Activated T-cell treated with anti-CD3 and anti-CD28 coated beads, Interleukin-2, amount 50 U/mL, for 48 hours (primary cell): ENCODE measurements at places on chromosomes 5 and 9.

DNA sequence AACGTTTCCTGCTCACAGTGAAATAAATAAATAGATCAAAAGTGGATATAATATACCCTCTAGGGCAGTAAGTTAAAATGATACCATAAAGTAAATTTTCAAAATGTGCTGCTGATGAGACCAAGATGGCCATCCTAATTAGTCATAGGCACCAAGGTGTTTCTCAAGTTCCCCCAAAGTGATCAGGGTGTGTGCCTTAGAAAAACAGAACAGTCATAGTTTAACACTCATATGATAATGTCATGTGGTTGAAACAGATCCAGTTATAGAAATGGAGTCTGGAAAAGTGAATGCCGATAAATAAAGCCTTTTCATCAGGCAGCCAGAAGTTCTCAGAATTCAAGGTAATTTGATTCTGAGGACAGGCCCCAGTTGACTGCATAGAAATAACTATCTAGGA is 161.5 kb upstream of the CDKN2B start:
- DNase-seq: no peak

DNA sequence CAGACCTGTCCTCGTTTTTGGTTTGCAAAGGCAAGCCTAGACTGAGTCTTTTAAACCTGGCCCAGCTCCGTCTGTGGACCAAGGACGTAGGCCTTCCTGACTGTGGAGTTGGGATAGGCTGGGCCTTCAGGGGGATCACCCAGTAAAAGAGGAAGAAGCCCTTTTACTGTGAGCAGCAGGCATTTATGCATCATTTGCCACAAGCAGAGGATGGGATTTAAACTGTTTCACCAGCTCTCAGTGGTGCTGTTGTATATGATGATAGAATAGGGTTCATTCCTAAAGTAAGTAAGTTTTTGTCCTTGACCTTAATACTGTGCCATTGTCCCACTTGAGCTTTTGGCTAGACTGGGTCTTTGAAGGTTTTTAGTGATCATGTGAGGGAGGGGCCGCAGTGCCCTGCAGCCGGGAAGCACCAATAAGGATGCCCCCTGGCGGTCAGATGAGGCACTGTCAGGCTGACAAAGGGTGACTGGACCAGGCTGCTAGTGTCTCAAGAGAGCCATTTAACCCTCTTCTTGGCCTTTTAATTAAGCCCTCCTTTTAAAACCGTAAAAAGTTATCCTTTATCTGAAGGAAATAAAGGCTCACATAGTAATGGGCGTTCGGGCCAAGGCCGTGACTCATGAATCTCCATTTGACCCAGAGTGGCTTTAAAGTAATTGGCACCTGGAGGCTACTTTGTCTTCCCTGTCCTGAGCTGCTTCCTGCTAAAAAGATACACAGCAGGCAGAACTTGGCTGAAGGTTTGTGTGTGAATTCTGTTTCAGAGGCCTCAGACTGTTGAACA is 74.0 kb downstream of the UBAP1 start:
- DNase-seq: peak; percentile 80

DNA sequence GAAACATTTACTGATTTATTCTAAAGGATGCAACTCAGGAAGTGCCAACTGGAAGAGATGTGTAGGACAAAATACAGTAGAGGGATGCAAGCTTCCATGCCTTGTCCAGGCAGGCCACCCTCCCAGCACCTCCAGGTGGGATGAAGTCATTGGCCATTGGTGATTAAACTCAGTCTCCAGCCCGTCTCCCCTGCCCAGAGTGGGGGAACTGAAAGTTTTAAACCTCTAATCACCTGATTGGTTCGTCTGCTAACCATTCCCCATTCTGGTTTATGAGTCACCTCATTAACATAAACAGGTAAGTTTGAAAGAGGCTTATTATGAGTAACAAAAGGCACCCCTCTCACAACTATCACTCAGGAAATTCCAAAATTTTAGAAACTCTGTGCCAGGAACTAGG is 8.1 kb downstream of the TNFAIP8 start:
- DNase-seq: no peak

DNA sequence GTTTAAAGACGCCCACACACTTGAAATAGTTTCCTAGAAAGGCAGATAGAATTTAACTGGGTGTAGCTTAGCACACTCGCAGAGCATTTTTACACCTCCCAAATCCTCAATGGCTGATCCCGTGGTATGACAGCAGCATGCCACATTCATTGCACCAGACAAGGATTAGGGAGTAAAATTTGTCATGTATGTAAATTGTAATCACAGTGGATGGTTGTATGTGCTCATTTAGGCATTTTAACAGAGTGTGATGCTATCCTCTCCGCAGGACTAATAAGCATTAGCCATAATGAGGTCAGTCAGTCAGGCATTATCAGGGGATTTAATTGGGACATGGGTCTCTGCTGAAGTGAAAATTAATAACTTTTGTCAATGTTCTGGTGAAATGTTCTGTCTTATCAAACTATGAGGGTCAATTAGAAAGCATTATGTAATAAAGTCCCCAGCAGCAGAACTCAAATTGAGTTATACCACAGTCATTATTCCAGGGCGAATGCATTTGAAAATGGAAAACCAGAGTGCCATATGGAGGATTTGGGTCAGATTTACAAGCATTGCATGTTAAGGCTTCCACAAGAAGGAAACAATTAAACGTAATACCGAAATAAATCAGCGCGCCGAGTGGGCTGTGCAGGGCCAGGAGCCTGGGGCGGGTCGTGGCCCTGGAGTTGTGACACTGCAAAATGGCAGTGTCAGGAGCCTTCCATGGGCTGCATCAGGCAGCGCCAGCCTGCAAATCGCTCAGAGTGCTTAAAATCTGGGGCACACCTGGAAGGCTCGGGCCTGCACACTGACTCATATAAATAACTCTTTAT is 602.2 kb downstream of the BNC2 start:
- no peak for DNase-seq

DNA sequence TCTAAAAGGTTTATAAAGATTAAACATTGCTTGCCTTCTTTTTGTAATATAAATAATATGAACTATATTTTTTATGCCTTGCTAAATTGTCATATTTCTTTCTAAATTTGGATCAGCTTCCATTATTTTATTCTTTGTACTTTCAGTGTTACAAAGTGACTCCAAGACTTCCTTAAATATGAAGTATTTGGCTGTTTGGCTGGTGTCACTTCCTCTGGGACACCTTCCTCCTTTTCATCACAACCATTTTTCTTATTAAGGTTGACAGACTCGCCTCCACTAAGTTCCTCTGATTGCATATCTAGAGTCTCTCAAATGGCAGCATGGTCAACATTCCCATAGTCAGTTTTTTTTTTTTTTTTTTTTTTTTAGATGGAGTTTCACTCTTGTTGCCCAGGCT is 73.8 kb upstream of the SLC1A1 start:
- DNase-seq: no peak

DNA sequence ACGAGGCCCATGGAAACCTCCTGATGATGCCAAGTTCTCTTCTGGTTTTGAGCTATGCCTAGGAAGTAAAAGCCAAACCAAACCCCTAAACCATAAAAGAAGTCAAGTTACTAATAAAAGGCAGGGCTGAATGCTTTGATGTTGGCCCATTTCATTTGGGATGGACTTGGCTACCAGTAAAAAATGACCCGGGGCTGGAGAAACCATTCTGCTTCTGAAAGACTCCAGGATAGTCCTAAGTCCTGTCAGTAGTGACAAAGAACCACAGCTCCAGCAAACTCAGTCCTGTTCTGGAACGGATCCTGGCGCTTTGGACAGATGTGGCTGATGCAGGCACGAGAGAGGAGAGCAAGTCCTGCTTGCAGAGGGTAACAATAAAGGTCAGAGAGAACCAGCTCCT is 68.6 kb downstream of the SH3PXD2B start:
- no peak for DNase-seq

GRCh38 chr5:97071101-97071500 is 71.3 kb downstream of the LIX1 start:
- no peak for DNase-seq

DNA sequence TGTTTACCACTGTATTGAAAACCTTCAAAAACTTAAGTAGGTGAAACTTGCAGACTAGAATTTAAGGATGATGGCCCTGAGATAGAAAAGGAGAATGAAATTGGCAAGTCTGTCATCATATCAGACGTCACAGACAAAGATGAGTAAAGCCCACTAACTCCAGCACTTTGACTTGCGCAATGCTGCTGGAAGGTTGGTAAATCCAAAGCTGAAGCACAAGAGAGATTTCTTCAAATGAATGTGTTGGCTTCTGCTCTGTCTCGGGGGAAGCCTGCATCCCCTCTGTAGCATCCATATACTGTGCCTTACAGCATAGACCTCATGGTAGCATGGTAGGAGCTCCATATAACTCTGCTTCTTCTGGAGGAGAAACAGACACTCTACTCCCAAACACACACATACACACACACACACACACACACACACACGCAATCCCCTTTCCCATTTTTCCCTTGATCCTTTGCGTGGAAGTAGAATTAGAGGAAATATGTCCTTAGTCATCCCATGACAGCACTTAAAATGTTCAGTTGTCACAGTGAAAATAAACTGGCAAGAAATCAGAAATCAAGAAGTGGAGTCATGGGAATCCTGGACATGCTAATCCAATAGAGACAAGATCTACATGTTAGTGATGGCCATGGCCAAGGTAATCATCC is 241.5 kb downstream of the NR3C1 start:
- no peak for DNase-seq

DNA sequence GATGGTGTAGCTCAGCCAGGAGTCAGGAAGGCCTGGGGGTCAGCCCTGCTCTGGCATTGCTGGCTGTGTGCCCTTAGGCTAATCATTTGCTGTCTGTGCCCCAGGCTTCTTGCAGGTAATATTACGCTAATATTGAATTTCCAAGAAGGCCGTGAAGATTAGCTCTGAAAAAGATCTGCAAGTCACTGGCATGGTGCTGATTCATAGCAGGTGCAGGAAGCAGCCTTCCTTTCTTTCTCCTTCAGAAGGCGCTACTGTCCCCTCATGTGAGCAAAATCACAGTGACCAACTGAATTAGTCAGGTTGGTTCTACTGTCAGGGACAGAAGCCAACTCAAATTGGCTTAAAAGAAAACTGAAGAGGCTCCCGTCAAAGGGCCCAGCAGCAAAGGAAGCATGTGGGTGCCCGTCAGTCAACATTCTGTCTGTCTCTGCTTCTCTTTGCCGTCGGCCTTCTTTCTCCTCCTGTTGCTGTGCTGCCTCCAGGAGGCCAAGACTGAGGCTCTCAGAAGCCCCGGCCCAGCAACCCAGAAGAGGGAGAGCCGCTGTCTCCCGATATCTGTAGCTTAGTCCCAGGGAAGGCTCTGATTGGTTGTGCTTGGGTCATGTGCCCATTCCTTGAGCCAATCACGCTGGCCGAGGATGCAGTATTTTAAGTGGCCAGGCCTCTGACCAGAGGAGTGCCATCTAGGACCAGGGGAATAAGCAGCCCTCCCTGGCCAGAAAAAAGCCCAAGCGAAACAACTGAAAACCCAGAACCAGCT is 67.8 kb upstream of the NEURL1B start:
- no peak for DNase-seq

- no peak for DNase-seq
These were observed 62.8 kb downstream of the RAPGEF1 start for GRCh38 chr9:131677049-131677443.

DNA sequence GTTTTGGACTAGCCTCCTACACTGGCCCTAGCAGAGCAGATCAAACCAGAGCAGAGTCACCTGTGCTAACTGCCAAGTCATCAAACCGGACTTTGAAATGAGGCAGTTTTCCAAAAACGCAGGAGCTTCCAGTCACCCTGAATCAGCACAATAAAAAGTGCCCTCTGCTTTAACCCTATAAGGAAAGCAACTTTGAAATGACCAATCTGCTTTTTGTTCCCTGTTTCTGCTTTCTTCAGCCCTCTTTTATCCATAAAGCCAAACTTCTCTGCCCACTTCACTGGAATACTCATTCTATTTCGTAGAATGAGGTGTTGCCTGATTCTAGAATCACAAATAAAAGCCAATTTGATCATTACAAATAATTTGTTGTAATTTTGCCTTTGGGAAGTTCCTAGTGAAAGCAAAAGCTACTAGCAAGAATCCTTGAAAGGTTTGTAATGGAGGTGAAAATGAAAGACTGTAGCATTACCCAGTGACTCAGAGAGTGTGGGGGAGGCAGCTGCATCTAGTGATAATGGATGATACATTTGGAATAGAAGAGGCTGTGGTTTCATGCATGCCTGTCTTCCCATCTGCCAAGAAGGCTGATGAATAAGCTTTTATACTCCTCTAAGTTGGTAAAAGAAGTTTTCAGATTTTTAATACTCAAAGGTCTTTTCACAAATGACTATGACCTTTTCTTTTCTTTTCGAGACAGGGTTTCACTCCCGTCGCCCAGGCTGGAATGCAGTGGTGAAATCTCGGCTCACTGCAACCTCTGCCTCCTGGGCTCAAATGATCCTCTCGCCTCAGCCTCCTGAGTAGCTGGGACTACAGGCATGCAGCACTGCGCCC is 14.9 kb downstream of the SPAAR start:
- no peak for DNase-seq

GRCh38 chr5:17304282-17304681 is 86.9 kb downstream of the BASP1 start:
- DNase-seq: no peak

- DNase-seq: no peak
These were observed 8.3 kb upstream of the CXXC5 start for GRCh38 chr5:139639619-139640380.

- DNase-seq: no peak
These were observed 2.8 kb upstream of the NKX2-5 start for GRCh38 chr5:173237875-173238220.

DNA sequence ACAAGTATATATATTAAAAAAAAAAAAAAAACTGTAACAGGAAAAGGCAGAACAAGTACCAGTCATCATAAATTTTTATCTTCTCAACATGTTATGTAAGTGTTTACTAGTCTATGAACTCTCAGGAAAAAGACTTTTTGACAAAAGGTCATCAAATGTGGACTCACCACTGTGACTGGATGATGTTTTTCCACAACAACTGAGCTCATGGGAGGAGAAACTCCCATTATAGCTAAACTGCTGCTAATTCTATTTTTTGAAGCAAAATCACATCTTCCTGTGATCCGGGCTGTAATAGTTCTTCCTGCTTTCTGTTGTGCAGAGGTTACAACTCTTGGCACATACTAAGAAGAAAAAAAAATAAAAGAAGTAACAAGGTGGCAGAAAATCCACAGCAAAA is 39.6 kb downstream of the POC5 start:
- DNase-seq: no peak

- no peak for DNase-seq
These were observed 43.1 kb downstream of the RALGPS1 start for GRCh38 chr9:126957687-126958053.

DNA sequence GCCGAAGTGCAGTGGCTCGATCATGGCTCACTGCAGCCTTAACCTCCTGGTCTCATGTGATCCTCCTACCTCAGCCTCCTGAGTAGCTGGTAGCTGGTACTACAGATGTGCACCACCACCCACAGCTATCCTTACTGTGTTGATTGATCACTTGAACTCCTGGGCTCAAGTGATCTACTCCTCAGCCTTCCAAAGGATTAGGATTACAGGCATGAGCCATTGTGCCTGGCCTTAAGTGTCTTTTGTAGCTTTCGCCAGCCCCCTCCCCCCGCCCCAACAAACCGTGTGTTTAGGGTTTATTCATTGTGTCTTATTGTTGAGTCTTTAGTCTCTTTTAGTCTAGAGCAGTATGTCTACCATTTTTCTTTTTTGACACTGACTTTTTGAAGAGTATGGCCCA is 33.1 kb downstream of the SPIN1 start:
- DNase-seq: no peak

GRCh38 chr9:95027914-95028852 is 289.3 kb downstream of the FANCC start:
- DNase-seq: no peak
